ENCODE measurements at places on chromosomes 1 and 21.

DNA sequence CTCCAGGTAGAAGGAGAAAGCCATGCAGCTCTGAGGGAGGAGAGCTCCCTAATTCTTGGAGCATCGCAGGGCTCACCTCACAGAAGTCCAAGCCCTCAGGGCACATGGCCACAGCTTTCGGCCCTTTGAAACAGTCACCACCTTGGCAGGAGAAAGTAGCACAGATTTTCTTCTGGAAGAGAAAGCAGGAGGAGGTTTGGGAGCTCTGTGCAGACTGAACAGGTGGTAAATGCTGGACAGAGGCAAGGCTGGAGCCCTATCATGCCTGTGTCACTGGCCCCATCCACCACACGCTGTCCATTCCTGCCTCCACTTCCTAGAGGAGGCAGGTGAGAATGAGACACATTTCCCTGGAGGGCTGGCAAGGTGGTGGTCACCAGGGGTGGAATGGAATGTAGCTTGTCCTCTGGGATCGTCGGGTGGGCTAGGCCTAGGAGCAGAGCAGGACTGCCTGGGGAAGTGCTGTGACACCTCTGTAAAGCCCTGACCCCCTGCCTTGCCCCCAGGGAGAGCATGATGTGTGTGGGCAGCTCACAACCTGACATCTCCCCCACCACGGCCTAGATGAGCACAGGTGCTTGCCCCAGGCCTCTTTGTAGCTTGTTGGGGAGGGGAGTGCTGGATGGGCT lies 2.8 kb upstream of the INPP5B start:
- no peak for DNase-seq

- no peak for DNase-seq
Observed at GRCh38 chr21:44499211-44499560, 40.8 kb downstream of the KRTAP10-1 start.

GRCh38 chr1:12172042-12172851 lies 5.5 kb downstream of the TNFRSF1B start:
- no peak for DNase-seq

GRCh38 chr1:234322097-234322496 lies 51.2 kb upstream of the COA6 start:
- no peak for DNase-seq

Measured in NCI-H1092 treated with DMSO at 0.1 percent for 48 hours (cell line).